GM12892 (cell line): ENCODE measurements at places on chromosomes 12 and 14.

DNA sequence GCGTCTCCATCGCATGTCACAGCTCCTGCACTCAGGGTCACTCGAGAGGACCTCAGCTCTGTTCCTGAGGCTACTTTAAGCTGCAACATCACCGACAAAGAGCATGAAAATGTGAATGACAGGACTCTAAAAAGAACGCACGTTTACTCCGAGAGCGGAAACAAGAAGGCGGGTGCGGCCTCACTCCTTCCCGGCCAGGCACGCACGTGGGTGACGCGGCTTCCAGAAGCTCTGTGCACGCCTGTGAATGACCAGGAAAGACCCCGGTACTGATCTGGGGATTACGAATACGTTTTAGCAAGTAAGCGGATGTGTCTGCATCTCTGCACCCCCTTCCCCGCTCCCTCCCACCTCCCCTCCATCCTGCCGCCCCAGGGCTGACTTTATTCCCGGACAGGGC lies 15.2 kb upstream of the GALNT9 start:
- no peak for DNase-seq

DNA sequence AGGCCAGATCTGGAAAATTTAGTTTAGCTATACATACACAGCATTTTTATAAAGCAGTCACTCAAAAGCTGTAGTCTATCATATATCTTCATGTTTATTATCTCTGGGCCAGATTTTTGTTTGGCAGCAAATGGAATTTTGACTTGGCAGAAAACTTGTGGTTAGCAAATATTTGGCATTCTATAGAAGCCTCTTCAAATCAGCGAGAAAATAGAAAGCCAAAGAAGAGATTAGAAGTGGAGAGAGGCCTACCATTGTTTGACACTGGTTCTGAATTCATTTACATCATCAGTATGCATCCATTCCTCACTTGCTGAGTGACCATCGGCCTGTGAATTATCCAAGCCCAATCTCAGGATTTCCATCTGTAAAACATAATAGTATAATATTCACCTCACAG lies 1077.6 kb downstream of the GALC start:
- DNase-seq: no peak

GRCh38 chr12:121222847-121223246 lies 12.9 kb downstream of the P2RX4 start:
- DNase-seq: no peak

- no peak for DNase-seq
These were observed 99.4 kb downstream of the ETV6 start for GRCh38 chr12:11748903-11749302.

- no peak for DNase-seq
These were observed 16.6 kb downstream of the FAIM2 start for GRCh38 chr12:49887091-49887490.

DNA sequence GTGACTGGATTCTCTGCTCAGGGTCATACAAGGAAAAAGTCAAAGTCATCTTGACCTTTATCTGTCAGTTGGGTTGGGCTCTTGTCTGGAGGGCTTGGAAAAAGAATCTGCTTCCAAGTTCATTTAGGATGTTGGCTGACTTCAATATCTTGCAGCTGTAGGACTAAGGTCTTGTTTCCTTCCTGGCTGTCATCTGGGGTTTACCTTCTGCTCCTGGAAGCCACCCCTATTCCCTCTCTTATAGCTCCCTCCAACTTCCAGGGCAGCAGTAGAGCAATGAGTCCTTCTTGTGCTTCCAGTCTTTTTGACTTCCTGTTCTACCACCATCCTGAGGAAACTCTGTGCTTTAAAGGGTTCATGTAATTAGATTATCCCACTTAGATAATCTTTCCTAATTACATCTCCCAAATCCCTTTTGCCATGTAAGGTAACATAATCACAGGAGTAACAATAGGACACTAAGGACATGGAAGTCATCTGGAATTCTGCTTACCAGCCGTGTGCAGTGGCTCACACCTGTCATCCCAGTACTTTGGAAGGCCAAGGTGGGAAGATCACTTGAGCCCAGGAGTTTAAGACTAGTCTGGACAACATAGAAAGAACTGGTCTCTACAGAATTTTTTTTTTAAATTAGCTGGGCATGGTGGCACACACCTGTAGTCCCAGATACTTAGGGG lies 170.7 kb upstream of the KITLG start:
- no peak for DNase-seq

DNA sequence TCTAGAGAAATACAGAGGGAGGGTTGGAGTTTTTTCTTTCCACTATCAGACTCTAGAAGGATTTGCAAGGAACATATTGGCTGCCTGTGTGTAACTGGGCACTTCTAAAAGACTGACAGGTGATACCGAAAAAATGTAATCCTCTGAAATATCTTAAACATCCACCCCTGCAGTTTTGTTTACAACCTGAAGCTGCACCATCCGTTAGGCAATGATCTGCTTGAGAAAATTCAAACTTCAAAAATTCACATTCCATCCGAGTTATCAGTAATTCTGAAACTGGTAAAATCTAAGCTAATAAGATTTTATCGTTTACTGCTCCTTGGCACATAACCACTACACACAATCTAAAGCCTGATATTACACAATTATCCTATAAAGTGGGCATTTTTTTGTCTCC lies 528.6 kb downstream of the FUT8 start:
- DNase-seq: no peak

GRCh38 chr14:77950371-77951063 lies 150.6 kb downstream of the ADCK1 start:
- DNase-seq: no peak

DNA sequence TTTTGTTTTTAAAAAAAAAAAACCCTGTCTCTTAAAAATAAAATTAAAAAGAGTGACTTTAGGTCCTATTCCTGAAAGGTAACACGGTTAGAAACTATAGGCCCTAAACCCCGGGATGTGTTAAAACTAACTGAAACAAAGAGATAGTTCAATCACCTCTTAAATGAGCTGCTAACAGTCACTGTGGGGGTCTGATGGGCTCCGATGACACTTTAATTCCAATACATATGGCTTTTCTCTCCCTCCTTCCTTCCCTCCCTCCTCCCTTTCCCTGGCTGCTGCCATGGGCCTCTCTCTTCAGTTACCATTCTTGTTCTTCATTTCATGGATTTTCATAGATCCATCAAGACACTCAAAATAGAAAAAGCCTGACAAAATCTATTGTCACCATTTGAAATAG lies 76.6 kb downstream of the RNF34 start:
- no peak for DNase-seq

DNA sequence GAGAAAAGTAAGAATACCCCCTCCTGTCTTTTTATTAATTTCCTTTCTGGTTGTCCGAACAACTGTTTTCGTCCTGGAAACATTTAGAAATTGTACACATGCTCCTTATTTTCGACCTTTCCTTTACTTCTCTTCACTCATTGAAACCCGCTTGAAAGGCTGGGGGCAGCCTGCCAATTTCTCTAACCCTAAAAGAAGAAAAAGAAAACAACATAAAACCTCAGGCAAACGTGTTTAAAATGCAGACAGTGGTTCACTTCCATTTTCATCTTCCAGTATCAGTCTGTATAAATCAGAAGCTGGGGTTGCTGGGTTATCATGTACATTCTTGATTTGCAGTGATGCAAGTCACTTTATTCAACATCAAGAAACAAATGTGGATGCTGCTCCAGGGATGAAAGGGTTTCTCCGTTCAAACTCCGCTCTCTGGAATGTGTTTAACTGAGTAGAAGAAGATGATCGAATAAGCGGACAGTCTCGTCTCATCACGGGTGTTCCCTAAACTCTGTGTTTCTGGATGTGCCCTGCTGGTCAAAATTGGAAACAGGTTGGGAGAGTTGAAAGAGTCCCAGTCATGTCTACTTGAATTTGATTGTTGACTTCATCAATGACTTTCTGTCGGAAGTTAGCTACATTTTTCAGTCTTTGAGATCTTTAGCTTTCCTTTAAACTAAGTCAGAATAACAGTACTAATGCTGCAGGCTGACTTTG lies 1042.2 kb downstream of the BCL11B start:
- DNase-seq: no peak

- DNase-seq: no peak
These were observed 250.2 kb downstream of the DACT1 start for GRCh38 chr14:58887931-58888330.

DNA sequence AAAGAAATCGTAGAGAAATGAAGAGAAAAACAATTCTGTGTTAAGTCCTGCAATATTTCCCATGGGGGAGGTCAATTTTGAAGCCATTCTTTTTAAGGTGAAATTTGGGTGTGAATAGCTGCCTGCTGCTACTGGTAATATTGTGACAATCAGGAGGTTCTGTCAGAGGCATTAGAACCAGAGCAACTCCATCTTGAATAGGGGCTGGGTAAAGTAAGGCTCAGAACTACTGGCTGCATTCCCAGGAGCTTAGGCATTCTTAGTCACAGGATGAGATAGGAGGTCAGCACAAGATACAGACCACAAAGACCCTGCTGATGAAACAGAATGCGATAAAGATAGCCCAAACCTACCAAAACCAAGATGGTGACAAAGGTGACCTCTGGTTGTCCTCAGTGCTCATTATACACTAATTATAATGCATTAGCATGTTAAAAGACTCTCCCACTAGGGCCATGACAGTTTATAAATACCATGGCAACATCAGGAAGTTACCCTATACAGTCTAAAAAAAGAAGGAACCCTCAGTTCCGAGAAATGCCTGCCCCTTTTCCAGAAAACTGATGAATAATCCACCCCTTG lies 24.8 kb upstream of the MTHFD1 start:
- DNase-seq: no peak

GRCh38 chr12:122003651-122004611 lies 17.8 kb upstream of the BCL7A start:
- no peak for DNase-seq

DNA sequence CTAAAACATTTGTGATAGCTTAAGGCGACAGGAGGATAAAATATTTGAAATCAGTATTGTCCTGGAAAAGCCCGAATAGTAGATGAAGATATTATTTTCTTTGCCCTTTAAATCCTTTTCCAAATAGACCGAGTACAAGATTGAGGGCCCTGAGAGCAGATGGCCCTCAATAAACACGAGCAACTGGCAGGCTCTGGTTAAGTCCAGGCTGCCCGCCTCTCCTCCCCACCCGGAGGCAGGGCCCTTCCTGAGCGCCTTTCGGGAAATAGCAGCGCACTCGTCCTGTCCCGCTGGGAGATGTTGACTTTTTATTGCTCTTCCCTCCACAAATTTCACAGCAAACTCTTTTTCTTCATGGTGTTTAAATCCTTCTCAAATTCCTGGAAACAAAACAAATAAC lies 50.8 kb upstream of the MAX start:
- DNase-seq: no peak

GRCh38 chr12:88538697-88539096 lies 41.6 kb downstream of the KITLG start:
- no peak for DNase-seq

DNA sequence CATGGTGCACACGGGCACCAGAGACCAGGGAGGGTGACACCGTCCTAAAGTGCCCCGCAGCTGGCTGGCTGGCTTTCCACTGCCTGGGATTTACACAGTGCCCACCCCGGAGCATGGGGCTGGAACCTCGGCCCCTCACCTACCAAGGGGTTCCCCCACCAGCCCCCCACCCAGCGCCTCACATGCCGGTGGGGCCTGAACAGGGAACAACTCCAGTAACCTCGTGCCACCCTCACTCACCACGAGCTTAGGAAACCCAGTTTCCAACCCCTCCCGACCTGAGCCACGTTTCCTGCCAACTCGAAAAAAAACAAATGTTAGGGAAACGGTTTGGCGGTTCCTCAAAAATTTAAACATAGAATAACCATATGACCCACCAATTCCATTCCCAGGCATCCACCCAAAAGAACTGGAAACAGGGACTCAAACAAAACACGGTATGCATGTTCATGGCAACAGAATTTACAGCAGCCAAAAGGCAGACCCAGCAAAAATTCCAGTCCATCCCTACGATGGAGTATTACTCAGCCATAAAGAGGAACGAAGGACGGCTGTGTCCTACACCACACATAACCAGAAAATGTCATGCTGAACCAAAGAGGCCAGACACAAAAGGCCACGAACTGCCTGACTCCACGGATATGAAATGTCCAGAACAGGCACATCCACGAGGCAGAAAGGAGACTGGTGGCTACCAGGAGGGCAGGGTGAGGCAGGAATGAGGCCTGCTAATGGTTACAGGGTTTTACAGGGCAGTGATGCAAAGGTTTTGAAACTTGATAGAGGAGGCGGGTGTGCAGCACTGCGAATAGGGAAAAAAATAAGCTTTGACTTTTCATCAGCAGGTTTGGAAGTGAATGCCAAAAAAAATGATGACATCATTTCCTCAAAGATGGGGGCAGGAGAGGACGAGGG lies 68.9 kb downstream of the NCOR2 start:
- DNase-seq: no peak

DNA sequence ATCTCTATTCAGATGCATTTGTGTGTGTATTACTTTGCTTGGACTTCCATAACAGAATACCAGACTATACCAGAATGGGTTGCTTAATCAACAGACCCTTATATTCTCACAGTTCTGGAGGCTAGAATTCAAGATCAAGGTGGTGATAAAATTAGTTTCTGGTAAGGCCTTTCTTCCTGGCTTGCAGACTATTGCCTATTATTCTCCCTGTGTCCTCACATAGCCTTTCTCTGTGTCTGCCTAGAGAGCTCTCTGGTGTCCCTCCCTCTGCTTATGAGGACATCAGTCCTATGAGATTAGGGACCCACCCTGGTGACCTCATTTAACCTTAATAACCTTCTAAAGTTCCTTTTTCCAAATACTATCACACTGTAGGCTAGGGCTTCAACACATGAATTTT lies 106.0 kb downstream of the FAR2 start:
- DNase-seq: no peak
